ENCODE measurements at places on chromosomes 3 and 15.

DNA sequence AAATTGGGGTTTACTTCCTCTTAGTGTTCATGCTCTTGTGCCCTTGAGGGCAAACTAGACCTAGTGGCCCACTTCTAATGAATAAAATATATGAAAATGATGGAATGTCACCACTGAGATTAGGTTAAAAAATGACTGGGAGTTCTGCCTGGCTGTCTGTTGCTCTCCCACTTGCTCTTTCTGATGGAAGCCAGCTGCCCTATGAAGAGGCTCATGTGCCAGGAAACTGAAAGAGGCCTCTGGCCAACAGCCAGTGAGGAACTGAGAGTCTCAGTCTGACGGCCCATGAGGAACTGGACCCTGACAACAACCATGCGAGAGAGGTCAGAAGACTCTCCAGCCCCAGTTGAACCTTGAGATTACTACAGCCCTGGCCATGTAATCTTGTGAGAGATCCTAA, 107.1 kb upstream of the FHIT start:
- no peak for DNase-seq

DNA sequence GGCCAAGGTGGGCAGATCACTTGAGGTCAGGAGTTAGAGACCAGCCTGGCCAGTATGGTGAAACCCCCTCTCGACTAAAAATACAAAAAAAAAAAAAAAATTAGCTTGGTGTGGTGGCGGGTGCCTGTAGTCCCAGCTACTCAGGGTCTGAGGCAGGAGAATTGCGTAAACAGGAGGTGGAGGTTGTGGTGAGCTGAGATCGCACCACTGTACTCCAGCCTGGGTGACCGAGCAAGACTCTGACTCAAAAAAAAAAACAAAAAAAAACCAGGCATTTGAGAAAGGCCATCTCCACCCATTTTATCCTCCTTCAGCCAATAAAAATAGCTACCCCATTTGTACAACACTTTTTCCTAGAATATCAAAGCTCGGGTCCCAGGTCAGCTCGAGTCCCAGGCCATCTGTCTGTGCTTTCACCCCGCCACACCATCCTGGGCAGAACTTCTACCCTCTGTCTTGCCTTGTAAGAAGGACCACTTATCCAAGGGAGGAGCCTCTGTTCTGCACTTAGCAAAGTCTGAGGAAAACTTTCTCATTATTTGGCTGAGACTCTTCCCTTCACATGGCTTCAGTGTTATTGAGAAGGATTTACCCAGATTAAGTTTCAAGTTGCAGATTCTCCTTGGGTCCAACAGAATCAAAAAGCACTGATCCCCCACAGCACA, 99.1 kb downstream of the MESD start:
- no peak for DNase-seq

DNA sequence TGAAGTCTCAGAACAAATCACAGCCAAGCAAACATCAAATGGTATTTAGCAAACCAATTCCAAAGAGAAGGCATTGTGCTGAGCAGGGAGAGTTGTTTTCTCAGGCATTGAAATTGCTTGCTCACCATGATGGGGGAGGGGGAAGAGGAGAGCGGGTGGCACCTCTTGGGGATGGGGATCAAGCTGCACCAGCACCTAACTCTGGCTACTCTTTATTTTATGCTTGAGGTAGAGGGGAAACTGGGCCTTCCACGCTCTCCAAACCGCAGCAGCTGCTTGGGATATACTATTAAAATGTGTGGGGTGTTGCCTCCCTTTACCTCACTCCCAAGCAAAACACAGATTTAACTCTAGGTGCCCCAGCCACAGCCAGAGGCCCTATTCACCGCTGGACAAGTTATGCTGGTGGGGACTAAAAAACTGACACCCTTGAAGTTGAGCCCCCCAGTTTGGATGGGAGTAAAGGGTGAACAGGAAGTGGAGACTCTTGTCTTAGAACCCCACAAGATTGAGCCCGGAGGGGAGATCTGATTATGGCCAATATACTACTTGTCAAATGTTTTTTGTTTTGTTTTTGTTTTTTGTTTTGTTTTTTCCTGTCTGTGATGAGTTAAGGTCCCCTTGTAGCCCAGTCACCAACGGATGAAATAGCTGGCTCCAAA, 5.0 kb upstream of the FOXB1 start:
- DNase-seq: no peak

GRCh38 chr3:47430606-47431005, 45.1 kb downstream of the SCAP start:
- DNase-seq: no peak

GRCh38 chr3:102132370-102132769, 283.1 kb downstream of the NFKBIZ start:
- DNase-seq: peak; percentile 67

GRCh38 chr3:46401579-46401978, 5.3 kb downstream of the CCR5AS start:
- DNase-seq: no peak

DNA sequence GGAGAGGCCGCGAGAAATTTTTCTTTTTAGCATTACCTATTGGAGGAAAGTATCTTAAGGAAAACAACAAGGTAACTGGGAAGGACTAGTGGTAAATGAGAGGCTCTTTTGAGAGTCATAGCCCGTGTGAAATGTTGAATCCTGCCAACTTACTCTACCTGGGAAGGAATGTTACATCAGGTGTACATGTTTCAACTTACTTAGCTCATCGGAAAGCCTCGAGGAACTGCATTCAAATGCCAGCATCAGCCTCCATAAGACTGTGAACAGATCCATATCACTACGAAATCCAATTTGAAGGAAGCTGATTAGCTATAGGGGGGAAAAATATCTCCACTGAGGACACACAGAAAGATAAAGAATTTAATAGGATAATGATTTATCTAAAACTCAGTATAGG, 72.3 kb upstream of the PDZRN3 start:
- DNase-seq: no peak

GRCh38 chr3:137525471-137525870, 238.6 kb upstream of the SOX14 start:
- no peak for DNase-seq

GRCh38 chr3:134809427-134810051, 14.5 kb downstream of the EPHB1 start:
- DNase-seq: no peak

DNA sequence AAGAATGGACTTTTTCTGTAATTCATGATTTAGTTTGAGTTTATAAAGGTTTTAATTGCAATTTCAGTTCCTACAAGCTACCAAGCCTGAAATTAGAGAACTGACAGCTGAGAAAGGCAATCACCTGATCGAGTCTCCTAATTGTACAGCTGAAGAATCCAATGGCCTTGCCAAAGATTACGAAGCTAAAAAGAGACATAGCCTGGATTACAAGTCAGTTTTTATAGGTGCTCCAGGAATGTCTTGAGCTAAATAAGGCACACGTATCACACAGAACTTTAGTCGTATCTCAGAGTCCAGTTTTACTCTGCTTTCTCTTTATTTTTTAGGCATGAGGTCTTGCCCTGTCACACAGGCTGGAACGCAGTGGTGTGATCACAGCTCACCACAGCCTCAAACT, 6.6 kb downstream of the DPH3 start:
- no peak for DNase-seq

GRCh38 chr3:30587904-30588303, 18.5 kb upstream of the TGFBR2 start:
- DNase-seq: no peak

- peak; percentile 42 for DNase-seq
Measured at GRCh38 chr3:183370391-183370790, 58.0 kb downstream of the MCF2L2 start.

DNA sequence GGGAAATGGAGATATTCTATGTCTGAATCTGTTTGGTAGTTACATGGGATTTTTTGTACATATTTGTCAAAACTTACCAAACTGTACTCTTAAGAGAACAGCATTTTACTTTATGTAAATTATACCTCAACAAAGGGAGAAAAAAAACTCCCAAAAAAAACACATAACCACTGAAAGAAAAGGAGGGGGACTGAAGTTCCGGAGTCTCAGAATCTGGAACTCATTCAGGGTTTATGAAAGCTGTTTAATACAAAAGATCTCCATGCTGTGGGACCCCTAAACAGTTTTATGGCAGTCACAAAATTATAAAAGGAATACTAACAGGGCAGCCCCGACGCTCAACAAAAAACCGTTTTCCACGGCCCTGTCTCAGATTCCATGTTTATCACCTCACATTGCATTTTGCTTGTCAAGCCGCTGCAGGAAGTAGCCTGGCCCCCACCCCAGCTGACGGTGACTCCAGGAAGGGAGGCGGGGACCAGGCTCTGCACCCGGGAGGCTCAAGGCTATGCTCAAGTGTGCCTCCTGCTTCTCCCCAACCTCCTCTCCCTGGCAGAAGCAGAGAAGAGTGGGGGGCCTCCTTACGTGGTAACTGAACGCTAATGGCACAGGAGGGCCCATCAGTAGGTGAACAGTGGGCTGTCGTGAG, 29.3 kb downstream of the RFT1 start:
- DNase-seq: no peak

GRCh38 chr3:114452256-114452655, 158.4 kb downstream of the TIGIT start:
- DNase-seq: no peak

DNA sequence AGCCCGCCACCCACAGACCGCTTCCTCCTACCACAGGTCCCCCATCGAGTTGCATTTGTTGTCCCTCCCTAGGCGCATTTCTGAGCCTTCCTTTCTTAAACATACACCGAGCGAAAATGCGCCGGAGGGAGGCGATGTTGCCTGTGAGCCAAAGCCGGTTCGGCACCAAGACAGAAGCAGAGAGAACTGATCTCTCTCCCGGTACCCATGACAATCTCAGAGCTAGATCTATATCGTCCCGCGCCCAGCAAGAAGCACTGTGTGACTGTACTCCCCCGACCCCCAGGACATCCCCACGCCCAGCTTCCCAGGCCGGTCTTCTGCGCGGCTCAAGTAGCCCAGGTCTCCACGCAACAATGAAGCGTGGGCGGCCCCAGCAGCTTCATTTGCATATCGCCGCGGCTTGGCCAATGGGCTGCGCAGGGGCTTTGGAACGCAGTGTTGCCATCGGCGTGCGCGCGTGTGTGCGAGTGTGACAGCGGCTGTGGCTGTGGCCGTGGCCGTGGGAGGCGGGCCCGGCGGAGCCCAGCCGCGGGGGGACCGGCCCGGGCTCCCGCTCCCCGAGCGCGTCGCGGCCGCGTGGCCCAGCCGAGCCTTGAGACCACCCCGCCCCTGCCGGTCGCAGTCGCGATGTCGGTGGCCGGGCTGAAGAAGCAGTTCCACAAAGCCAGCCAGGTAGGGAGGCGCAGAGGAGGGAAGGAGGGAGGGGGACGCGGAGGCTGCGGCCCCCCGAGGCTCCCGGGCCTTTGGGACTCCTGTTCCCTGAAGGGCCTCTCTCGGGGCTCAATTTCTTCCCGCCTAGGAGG, at the start of gene SH3GL3:
SH3GL3 (plus strand) TSS at position 438 of the 806 bp plus-strand sequence; CDS start at position 631, 193 bp downstream.
- DNase-seq: peak; percentile 48

DNA sequence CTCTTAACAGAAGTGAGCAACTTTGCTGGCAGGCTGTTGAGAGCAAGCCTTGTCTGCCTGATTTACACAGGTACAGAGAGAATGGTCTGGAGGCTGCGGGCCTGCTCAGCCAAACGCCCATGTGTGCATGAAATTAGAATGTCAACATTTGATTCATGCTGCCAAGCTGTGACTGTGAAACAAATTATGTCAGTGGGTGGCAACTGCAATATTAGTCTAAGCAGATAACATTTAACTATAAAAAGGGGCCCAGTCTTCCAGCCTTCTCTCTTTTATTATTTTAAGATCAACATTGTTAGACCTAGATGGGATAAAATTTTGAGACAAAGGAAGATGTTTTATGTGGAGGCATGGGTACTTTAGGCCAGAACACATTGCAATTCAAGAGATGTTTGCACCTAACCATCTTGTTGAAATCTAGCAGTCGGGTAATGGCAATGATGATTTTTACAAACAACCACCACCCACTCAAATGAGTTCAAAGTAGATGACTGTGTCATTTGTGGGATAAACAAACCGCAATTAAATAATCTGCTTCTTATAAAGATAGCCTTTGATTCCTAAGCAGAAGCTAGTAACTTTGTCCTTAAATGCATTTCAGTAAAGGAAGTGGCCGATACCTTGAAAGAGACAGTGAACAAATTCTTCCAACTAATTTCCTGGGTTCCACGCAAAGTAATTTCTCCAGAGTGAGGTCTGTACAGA, 70.2 kb downstream of the FOXB1 start:
- no peak for DNase-seq

- no peak for DNase-seq
Measured at GRCh38 chr3:64039981-64040733, 16.9 kb upstream of the PSMD6 start.

DNA sequence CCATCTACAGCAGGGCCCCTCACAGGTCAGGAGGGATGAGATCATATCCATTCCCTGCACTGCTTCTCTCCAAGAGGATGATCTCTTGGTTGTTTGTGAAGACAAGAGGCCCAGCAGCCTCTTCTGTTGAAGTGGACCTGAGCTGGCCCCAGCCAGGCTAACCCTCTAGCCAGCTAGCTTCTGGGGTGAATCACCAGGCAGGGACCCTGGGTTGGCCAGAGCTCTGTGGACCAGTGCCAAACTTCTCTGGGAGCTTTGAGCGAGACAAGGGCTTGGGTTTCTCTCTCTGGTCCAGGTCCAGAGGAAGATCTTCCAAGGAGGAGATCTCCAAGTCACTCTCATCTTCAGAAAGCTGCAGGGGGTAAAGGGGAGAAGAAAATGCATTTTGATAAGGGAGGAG, 52.7 kb downstream of the CLDN18 start:
- peak; percentile 45 for DNase-seq

DNA sequence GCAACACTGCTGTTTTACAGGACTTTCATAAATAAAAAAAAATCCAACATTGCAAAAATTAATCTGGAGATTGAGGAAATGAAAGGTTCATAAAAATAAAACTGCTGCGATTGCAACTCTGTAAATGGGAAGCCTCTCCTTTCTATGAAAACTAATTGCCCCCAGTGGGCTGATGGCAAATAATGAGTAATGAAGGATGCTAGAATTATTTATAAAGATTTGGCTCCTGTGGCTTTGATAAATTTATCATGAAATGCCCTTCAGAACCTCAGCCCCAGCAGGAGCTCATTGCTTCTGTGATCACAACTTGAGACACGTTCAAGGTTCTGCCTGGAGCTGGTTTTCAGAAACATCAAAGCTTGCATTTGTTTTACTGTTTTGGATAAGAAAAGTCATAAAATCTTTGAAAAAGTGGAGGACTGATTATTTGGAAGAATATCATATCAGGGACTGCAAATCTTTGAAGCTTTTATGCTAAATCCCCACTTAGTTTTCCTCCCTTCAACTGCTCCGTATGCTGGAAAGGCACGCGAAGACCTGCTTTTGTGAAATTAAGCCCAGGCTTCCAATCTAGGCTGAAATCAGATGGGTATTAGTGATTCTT, 24.5 kb upstream of the LYZL4 start:
- no peak for DNase-seq

DNA sequence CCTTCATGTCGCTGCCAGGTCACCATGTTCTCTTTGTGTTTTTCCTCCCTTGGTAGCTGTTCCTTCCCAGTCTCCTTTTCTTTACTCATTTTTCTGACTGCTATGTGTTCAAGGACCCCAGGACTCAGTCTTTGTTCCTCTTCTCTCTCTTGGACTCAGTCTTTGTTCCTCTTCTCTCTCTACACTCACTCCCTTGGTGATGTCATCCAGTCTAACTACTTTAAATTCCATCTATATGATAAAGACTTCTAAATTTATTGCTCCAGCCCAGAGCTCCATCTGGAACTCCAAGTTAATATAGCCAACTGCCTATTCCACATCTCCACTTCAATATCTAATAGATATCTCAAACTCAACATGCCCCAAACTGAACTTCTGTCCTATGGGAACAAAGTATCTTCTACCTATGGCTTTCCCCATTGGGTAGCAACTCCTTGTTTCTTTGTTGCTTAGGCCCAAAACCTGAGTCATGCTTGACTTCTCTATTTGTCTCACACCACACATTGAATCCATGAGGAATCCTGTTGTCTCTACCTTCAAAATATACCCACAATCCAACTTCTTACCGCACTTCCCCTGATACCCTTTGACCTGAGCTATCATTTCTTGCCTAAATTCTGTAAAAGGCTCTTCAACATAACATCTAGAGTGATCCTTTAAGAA, 4.9 kb upstream of the DYNC1LI1 start:
- no peak for DNase-seq

Data from skeletal muscle cell (primary cell).